ENCODE measurements at places on chromosomes 1 and 21. TPM values are rescaled to one million over a fixed set of nuclear protein-coding genes. Genes with fewer than 3 reads are reported as not detected.

ZFP69B gene
- 4.2 TPM for total RNA-seq

DNA sequence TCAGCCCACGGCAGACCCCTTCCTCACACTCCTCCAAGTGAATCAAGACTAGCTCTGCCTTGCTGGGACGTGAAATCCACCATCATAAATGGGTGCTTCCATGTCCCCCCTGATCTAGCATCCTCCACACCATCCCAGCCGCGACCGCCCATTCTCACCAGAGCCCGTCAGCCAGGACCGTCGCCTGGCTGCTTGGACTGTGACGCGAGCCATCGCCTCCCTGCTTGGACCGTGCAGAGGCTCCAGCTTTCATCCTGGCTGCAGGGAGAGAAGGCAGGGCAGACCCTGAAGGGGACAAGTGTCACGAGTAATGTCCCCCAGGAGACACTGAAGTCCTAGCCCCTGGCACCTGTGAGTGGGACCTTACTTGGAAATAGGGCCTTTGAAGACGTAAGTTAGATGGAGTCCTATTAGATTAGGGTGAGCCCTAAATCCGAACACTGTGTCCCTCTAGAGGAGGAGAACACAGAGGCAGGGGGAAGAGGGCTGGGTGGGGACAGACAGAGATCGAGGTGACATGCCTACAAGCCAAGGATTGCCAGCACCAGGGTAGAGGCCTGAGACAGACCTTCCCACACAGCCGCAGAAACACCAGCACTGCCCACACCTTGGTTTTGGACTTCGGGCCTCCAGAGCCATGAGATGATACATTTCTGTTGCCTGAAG lies 12.8 kb upstream of the PRKCZ start:
- DNase-seq = no peak

DNA sequence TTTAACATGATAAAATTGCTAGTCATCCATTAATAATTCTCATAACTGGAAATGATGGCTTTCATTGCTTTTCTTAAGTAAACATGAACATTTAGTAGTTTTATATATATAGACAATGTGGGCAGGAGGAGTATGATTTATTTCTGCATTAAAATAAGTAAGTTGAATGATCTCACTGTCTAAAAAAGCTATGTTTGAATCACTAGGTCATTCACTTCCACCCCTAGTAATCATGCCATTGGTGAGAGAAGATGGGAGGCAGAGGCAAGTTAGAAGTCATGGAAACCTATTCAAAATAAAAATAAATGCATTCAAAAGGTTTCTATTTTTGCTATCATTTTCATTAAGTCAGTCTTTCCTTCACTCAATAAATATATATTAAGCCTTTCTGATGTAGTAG lies 226.4 kb downstream of the DUSP10 start:
- no peak for DNase-seq

DNA sequence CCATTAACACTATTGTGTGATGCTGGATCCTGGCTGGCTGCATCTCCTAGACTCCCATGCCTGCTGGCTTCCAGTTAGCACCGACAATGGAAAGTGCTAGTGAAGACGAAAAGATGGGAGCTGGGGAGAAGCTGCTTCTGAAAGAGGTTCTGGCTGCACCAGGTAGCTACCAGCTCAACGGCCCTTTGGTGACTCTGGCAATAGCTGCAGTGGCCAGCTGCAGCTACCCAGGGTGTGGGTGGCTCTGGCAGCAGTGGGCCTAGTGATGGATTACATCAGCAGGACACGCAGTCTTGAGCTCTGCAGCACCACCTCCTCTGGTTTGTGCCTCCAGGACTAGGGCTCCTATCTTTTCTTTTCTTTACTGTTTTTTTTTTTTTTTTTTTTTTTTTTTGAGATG lies 662.6 kb downstream of the MATN1 start:
- no peak for DNase-seq

DNA sequence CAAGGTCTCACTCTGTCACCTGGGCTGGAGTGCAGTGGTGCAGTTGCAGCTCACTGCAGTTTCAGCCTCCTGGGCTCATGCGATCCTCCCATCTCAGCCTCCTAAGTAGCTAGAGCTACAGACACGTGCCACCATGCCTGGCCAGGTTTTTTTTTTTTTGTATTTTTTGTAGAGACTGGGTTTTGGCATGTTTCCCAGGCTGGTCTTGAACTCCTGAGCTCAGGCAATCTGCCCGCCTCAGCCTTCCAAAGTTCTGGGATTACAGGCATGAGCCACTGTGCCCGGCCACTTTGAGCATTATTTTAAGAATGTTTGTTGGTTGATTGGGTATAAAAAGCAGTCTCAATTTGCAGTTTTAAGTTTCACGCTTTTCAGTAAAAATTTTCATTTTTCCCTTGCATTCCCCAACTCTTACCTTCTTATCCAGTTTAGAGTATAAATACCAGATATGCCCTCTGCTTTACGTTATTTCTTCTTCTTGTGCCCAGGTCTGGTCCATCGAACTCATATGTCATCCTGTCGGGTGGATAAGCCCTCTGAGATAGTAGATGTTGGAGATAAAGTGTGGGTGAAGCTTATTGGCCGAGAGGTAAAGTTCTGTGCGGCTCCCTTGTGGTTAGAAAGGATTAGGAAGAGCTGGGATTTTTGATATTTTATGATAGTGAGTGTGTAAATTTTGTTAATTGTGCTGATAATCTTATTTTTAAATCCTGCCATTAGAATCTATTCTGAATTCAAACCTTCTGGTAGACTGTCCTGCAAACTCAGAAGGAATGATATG lies 36.0 kb downstream of the FABP3 start:
- DNase-seq = no peak

- DNase-seq = peak; percentile 93
Observed at GRCh38 chr1:204080163-204080903, 7.4 kb downstream of the SOX13 start.

DNA sequence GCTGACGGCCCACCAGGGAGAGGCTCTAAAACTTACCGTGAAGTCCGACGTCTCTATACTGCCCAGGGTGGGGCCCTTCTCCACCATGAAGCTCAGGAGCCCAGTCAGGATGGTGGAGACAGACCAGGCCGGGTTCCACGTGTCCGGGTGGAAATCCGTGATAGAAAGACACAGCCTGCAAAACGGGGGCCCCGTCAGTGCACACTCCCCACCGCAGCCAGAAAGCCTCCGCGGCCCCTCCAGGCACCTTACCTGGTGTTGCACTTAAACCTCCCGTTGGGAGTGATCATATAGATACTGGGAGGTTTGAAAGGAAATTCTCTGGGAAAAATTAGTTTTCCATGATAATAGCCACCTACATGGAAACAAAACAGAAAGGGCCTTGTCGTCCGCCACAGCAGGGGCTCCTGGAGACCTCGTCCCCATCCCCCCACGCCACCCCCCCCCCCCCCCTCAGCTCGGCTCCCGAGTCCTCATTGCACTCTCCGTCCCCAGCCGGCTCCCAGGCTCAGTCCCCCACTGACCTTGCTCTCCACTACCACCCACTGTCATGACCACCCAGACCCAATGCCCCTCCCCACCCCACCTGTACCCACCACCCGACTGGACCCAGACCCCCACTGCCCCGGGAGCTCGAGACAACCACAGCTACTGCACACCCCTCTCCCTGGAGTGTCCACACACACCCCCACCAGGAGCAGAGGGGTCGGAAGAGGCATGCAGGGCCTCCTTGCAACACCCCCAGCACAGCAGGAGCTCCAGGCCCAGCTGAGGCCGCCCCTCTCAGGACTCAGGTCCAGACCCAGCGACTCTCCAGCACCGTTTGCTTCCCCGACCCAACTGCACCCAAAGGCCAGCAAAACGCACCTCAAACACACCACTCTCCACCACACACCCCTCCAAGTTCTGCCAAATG lies 10.7 kb upstream of the C1QTNF12 start:
- no peak for DNase-seq

ERG gene
- 0.05 TPM for total RNA-seq

C1orf116 gene
- total RNA-seq = 1.4 TPM

DNA sequence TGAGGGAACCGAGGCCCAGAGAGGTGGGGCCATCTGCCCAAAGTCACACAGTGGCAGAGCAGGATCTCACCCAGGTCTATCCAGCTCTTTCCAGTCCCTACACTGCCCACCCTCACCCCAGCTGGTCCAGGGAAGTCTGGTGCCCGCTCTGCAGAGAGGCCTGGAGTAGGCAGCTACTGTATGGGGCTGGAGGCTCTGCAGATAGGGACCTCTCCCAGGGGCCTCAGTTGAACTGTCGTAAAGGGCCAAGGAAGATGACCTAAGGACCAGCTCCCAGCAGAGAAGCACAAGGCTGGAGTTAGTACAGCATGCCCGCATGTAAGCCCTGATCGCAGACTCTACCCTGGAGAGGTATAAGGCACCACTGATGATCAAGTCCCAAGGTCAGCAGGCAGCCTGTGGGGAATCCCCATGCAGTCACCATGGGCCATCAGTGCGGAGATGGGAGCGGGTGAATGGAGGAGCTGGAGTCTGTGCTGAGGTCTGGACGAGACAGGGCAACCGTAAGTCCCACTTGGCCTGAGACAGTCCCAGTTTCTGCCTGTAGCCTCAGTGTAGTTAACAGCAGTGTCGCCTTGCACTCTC lies 320.2 kb downstream of the MATN1 start:
- no peak for DNase-seq

CFAP74 gene
- not detected for total RNA-seq

DNA sequence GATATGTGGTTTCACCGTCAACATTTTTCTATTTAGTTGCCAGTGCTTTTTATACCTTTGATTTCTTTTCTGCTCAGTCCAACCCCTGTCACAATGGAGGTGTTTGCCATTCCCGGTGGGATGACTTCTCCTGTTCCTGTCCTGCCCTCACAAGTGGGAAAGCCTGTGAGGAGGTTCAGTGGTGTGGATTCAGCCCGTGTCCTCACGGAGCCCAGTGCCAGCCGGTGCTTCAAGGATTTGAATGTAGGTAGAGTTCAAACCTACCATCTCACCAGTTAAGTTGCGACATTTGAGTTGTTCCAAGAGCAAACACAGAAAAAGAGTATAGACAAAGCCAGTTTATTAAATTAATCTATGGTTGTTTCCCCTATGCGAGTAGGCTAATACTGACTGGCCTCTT lies 161.3 kb downstream of the CRB1 start:
- DNase-seq = no peak

DNA sequence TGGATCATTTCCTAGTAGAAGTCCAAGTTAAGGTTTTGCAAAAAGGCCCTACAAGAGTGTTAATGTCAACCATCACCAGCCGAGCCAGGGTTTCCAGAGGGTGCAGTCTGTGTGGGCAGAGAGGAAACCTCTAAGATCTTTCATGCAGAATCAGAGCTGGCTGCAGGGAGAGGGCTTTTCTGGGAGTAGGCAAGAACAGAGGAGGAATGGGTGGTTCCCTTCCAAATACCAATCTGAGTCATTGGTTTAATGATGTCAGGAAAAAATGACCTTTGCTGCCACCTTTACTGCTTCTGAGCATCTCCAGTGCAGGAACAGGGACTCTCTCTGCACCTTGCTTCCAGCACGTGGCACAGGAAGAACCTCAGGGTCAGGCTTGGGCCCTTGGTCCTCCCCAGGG lies 73.8 kb downstream of the TNR start:
- no peak for DNase-seq
